ENCODE measurements at places on chromosomes 16 and 17.

DNA sequence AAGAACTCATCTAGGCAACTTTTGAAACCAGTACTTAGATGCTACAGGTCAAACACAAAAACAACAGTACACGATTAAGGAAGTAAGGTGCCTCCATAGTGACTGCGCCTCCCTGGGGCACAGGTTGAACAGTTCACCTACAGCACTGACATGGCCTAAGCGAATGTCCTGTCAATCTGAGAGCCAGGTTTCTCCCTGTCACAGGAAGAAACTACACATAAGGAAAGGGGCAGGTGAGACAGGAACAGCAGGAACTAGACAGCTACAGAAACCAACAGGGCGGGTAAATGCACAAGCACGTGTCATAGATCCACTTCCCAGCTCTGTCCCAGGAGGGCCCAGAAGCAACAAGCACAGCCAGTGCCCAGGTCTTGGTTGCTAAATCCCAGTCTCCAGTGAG lies 8.0 kb upstream of the ARHGDIA start:
- no peak for DNase-seq

DNA sequence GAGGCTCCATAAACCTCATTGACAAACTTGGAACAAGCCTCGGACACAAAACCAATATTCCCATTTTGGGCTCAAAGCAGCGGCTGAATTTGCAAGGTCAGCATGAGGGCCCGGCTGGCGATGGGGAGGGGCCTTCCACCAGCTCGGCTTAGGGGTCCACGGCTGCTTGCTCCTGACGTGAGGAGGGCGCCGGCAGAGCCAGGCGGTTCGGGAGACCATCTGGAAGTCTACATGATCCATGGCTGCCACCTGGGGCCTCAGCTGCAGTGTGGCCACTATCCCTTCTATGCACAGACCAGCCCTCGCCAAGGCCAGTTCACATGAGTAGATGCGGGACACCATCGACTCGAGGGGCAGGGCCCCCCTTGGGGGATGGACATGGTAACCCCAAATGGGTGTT lies 39.1 kb downstream of the NDEL1 start:
- no peak for DNase-seq

DNA sequence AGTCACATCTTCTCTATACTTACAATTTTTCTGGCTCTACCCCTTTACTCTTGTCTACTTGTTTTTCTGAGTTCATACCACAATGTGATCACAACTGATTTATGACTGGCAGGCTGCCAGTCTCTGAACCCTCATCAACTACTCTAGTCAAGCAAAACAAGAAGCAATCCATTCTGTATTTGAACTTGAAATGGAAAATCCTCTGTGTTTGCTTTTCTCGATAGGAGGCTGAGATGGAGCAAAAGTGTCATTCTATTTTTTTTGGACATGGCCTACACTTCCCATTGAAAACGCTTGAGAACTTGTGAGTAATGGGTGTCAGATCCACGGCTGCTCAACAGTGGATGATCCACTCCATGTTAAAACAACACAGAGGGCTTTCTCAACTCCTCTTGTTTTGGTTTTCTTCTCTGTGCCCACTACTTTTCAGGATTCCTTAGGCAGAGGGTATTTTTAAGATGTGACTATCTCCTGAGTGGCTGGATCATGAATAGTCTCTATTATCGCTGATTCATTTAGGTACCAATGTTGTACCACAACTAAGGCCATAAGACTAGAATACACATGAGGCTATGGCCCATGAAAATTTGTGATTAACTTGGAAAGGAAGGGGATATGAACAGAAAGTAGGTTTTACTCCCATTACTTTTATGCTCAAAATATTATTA lies 11.7 kb downstream of the TMEM100 start:
- no peak for DNase-seq

DNA sequence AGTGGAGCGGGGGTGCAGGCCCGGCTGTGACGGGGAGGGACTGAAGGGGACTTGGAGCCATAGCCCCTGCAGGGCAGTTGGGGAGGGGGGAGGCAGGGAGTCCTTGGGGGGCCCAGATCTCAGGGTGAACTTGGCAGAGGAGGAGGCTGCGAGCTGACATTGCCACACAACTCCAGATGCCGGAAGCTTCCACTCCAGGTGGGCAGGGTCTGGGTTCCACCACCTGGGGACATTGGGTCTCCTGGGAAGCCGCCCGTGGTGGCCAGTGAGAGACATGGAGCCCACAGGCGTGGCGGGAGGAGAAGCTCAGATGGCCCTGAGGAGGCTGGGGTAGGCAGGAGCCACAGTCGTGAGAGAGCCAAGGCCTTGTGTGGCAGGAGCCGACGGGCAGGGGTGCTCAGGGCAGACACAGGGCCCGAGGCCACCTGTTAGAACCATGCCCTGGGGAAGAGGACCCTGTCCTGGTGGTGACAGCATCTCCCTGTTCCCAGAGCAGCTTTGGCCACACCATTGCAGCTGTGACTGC lies 18.2 kb upstream of the GAA start:
- DNase-seq: no peak

GRCh38 chr16:71927787-71928186 lies 32.5 kb downstream of the IST1 start:
- no peak for DNase-seq

DNA sequence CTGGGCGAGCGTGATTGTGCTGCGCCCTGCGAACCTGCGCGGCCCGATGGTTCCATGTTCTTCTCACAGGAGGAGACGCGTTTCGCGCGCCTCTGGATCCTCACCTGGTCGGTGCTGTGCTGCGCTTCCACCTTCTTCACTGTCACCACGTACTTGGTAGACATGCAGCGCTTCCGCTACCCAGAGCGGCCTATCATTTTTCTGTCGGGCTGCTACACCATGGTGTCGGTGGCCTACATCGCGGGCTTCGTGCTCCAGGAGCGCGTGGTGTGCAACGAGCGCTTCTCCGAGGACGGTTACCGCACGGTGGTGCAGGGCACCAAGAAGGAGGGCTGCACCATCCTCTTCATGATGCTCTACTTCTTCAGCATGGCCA lies 1.0 kb downstream of the FZD2 start:
- DNase-seq: no peak

GRCh38 chr17:65551267-65552040 lies 10.0 kb downstream of the AXIN2 start:
- no peak for DNase-seq

DNA sequence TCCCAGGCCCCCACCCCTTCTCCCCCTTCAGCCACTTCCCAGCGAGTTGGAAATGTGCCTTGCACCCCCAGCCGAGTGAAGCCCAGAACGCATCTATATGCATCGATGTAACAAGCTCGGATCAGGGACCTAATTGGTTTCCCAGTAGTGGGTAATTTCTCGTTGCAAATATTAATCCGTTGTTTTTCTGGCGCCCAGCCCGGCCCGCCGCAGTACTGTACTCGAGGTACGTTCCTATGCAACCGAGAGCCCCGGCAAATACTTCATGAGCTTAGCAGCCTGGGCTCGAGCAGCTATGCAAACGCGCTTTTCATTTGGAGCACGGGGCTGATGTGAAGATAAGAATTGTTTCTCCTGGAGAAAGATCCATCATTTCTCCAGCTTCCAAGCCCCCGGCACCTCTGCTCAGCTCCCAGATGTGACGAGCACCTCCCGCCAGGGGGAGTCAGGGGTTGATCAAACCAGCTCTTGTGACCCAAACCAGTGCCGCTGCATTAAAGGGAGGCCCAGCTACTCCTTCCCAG lies 229.8 kb downstream of the KATNIP start:
- no peak for DNase-seq

GRCh38 chr17:38687286-38687685 lies 12.5 kb upstream of the EPOP start:
- DNase-seq: no peak

DNA sequence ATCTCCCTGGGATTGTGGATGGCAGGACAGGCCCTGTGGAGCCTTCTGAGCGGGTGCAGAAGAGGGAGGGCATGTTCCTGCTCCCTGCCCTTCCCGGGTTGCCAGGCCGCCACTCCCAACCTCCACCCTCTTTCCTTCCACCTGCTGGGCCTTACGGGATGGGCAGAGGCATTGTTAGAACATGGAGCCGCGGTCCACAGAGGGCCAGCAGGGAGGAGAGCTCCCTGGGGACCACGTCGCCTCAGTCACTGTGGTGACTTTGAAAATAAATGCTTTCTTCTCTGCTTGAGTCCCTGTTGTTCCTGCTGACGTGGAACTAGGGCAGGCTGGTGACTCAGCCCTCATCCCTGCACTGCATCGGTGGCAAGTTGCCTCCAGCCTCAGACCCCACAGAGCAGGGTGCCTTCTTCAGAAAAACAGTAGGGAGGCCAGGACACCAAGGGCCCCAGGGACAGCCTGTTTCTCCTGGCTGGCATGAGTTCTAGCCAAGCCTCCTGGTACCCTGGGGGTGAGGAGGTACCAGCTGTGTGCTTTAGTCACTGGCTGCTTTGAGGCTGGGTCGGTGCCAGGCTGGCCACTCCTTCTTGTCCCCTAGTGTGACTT lies 224.9 kb downstream of the SEC14L1 start:
- no peak for DNase-seq

DNA sequence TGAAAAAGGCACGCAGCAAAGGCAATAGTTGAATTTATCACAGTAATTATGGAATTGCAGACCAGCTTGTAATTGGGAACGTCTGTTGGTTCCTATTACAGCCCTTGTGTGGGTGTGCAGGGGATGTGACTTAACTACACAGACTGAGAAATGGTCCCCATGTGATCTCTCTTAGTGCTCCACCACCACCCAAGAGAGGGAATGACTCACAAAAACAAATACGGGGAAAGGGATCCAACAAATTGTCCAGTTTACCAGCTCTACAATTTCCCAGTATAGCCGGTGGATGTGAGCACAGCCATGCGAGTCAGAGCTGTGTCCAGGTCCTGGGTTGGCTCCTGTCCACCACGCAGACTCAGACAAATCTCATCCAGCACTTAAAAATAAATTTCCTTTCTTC lies 337.9 kb downstream of the GRIN2A start:
- no peak for DNase-seq

DNA sequence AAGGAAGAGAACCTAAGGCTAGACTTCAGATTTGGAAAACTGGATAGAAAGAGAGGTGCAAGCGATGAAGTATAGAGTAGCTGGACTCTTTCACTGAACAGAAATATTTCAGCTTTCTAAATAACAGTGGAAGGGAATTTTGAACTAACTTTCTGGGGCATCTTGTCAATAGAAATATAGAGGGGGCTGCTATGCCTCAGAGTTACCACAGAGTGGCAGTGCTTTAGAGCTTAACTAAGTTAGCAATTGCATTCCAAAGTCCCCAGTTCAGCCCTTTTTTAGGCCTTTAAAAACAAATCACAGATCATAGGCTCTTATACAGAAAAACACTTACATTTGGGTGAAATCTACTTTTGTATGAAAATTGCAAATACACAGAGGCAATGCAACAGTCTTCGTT lies 154.2 kb upstream of the CDH8 start:
- no peak for DNase-seq

DNA sequence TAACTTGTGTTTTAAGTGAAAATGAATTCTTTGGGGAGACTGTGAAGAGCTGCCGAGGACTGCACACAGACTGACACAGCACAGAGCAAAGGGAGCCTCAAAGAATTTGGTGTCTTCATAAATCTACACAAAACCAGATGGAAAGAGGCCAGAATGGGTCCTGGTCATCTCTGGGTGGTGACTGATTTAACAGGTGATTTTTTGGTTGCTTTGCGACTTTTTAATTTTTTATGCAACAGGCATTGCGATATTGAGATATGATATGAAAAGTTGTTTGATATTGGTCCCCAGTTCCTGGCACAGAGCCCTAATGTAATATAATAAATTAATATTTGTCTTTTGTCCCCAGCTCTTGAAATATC lies 12.6 kb upstream of the EIF1 start:
- no peak for DNase-seq

DNA sequence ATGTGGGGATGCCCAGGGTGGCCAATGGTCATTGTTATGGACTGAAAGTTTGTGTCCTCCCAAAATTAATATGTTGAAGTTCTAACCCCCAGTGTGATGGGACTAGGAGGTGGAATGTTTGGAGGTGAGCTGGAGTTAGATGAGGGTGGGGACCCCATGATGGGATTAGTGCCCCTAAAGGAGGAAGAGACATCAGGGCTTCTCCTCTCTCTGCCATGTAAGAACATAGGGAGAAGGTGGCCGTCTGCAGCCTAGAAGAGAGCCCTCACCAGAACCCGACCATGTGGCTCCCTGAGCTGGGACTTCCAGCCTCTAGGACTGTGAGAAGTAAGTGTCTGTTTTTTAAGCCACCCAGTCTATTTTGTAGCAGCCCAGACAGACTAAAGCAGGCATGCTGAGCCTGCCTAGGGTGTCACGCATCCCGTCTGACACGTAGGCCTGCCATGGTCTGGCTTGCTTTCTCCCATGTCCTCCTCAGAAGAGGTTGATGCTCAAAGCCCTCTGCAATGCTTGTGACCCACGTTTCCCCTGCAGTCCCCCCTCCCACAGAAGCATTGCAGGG lies 4.0 kb upstream of the PRPSAP1 start:
- no peak for DNase-seq

DNA sequence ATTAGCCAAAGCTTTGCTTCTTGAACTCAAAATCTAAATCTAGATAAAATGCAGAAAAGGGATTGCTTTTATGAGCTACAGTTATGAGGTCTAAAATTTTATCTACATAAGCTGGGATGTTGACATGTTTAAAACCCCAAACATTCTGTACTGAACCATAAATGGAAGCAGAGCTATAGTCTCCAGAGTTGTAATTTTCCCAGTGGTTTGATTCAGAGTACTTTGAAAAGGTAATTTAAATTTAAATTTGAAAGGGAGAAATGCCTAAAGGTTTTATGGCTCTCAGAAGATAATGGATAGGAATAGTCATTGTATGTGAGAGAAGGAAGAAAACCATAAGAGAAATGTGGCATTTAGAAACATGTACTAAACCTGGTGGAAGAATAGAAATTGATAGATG lies 163.2 kb downstream of the PPM1E start:
- no peak for DNase-seq

DNA sequence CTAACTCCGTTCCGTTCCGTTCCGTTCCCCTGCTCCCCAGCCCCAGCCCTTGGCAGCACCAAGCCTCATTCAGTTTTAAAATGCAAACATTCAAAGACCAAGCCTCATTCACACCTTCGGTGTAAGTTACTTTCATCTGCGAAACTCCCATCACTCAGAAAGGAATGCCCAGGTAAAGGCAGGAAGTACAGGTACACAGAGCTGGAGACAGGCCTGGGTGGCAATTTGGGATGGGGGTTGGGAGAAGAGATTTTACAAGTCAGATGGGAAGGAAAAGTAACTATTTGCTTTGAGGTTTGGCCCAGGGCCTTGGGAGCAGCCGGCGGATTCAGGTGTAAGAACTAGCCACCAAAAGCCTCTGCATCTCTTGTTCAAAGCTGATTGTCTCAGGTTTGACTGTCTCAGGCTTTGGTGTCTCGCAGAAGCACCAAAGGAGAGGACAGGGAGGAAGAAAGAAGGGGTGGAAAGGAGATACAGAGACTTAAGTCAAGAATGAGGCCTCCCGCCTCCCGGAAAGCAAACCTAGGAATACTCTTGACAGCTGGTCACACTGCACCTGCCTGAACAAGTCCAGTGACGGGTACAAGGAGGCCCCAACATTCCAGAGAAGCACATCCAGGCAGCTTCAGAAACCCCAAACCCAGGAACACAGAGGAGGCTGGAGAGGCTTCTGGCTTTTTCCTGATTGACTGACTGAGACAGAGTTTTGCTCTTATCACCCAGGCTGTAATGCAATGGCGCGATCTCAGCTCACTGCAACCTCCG lies 54.7 kb downstream of the NXN start:
- DNase-seq: no peak
